ENCODE measurements at places on chromosomes 11 and 22.

- peak; percentile 40 for DNase-seq
Measured at GRCh38 chr11:58286249-58286648, 18.2 kb upstream of the OR10W1 start.

DNA sequence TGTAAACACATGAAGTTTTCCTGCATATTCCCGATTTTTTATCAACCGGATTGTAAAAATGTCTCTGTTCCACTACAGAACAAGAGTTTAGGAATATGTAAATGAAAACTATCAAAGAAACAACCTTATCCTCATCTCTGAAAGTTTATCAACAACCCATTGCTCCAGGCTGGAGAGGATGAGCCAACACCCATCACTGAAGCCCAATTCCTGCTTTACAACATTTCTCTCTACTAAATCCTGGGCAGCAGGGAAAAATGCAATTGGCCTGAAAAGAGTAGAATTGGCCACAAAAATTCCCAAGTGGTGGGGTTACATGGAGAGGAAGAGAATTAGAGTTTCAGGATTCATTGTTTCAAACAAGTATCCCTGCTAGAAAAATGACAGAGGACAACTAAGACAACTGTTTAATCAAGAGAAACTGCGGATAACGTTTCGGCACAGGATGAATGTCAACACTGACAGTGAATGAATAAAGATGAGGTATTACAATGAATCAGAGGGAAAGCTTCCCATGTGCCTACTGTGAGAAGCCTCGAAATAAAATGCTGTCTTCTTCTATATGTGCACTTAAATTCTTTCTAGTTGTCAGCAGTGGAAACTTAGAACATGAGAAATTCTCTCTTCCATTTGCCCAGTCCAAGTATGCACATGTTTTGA is 317.3 kb upstream of the ANO3 start:
- no peak for DNase-seq

- no peak for DNase-seq
Measured at GRCh38 chr11:61345170-61345610, 12.2 kb downstream of the TKFC start.

GRCh38 chr11:94563848-94564467 is 3.2 kb upstream of the PIWIL4 start:
- no peak for DNase-seq

DNA sequence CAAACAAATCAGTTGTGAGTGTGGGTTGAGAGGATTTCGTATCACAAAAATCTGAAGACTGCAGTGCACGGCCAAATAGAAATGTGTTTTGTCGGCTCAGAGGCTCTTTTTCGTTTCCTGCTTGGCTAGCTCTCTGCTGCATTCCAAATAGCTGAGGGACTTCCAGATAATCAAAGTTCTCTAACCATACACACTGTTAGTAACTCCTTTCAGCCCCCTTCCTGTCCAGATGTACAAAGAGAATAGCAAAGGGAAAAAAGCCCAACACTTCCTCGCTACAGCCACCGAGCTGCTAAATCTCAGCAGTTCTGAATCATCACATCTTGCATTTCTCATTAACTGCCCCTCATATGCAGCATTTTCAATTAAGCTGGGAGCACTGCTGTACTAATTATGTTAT is 203.1 kb downstream of the TENM4 start:
- DNase-seq = peak; percentile 59

GRCh38 chr11:20013346-20014066 is 146.8 kb downstream of the DBX1 start:
- DNase-seq = no peak

DNA sequence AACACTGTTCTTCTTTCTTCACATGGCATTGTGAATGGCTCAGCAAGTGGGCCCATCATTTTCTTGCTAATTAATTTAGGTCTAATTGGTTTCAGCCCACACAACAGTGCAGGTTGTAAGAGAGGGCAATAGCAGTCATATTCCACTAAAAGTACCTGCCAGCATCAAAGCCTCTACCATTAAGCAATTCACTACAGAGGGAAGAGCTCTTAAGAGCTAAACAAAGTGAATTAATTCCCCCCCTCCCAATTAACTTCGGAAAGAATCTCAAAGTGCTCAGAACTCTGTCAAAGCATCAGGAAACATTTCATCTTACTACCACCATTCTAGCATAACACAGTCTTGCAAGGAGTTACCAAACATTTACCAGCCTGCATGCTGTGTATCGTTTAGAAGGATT is 133.9 kb upstream of the UBASH3B start:
- no peak for DNase-seq

- no peak for DNase-seq
Measured at GRCh38 chr11:7840578-7840977, 43.8 kb upstream of the OR5P2 start.

GRCh38 chr11:64204464-64204989 is 2.0 kb upstream of the FERMT3 start:
- peak; percentile 86 for DNase-seq

Data from kidney capillary endothelial cell (primary cell).